ENCODE measurements at places on chromosomes 2 and 18. TPM values are rescaled to one million over a fixed set of nuclear protein-coding genes. Genes with fewer than 3 reads are reported as not detected.

DNA sequence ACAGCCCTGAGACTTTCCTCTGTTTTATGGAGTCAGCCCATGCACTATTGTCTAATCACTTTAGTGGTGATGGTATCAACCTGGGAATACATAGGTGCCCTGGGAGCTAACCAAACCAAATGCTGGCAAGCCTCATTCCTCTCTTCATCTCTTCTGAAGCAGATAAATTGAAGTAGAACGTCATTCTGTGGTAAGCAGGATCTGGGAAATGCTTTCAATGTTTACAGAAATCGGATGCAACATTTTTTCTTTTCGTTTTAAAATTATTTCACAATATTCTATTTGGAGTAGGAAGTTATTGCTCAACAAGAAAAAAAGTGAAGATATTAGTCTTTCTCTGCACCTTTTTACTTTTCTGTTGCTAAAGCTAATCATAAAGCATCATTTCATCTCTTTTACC, 114.2 kb downstream of the RBMS1 start:
- no peak for DNase-seq

DNA sequence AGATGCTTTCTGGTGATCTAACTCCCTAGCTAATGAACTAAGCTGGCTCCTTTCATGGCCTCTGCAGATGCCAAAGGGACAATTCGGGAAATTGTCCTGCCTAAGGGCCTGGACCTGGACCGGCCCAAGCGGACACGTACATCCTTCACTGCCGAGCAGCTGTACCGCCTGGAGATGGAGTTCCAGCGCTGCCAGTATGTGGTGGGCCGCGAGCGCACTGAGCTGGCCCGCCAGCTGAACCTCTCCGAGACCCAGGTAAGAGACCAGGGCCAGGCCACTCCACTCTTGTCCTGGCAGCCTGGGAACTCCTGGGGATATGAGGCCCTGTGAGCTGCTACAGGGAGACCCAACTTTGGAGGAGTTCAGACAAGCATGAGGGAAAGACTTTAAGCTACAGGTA, 14.7 kb upstream of the ATP6V1B1 start:
- DNase-seq, result no peak

GRCh38 chr2:10865841-10866240, 45.9 kb upstream of the KCNF1 start:
- no peak for DNase-seq

DNA sequence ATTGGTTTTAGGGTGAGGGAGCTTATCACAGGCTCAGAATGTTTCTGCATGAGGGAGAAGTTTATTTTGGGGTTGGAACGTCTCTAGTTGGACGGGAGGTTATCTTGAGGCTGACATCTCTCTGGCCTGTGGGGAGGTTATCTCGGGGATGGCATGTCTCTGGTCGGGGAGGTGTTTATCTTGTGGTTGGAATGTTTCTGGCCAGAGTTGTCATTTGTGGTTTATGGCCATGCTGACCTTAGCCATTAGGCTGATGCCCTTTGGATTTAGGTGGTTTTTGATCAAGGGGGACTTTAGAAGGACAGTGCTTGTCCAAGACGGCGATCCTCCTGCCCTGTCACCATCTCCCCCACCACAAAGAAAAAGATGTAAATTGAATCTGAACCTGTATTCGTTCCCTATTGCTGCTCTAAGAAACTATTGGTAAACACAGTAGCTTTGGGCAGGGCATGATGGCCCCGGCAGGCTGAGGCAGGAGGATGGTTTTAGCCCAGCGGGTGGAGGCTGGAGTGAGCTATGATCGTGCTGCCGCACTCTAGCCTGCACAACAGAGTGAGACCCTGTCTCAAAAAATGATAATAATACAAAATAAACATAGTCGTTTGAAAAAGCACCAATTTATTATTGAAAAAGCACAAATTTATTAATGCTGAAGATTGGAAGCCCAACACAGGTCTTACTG, 17.8 kb upstream of the MPPE1 start:
- DNase-seq, result no peak

- no peak for DNase-seq
Measured at GRCh38 chr2:176490061-176490861, 221.0 kb downstream of the MTX2 start.

DNA sequence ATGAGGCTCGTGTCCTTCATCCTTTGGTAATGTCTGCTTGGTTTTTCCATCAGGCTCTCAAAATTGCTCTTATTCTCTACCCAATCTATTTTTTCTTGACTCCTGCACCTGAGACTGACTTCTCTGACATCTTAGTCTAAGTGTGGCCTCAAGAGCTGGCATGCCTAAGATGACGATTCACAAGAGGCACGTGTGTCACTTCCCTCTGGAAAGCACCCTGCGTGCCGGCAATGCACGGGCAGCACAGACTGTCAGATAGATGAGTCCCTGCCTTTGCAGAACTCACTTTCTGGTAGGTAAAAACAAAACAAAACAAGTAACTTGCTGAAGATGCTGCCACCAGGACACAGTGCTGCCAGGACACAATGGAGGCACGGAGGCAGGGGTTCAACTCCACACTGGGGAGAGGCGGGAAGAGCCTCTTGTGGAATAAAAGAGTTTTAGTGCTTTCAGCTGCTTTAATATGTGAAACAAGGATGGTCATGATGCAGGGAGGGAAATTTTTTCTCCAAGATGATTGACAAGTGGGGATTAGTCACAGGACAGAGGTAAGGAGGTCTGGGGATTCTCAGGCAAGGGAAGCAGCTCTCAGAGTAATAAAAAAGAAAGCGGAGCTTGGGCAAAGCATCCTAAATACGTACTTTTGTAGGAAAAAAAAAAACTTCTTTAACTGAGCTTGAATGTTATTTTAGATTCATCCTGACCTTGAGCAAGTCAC, 27.3 kb downstream of the CYB5A start:
- no peak for DNase-seq

DNA sequence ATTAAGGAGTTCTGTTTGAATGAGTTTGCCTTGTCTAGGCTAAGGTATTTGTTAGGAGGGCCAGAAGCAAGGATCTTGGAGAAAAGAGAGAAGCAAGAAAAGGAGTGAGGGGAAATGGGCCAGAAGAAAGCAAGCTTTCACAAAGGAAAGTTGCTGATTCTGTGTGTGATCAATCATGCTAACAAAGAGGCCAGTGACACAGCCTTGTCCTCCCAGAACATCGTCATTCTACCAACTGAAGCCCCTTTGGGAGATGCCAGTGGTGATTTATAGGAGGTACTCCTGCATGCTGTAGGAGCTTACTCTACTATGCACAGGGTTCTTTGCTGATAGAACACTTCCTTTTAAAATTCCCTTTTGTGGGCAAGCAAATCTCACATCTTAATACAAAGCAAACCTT, 449.2 kb upstream of the SPRED2 start:
- no peak for DNase-seq

DNA sequence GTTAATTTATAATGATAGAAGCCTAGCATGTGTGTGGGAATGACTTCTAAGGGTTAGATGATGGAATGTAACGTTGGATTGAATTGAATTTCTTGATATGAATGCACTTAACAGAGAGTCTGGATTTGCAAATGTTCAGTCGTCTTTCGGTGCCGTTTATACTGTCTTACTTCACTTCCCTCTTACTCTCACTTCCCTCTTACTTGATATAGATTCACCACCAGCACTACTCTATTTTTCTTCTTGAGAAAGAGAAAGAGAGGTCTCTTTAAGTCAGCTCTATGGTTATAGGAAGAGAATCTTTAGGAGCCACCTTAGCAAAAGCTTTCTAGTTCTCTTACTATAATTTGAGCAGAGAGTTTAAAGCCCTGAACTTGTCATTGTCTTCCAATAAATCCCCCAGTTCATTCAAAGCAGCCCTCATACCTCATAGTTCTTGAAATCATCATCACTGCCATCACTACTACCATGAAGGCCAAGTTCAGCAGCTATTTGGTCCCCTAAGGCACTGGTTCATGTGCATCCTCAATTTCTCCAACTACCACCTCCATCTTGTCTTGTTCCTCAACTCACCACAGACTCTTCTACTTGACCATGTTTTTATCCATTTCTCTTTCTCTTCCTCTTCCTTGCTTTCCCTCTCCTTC, 501.7 kb upstream of the TCF4 start:
- no peak for DNase-seq

- no peak for DNase-seq
Measured at GRCh38 chr2:98915751-98916358, 20.2 kb downstream of the CRACDL start.

GRCh38 chr2:194104687-194105086, 1552.3 kb upstream of the SLC39A10 start:
- no peak for DNase-seq

DNA sequence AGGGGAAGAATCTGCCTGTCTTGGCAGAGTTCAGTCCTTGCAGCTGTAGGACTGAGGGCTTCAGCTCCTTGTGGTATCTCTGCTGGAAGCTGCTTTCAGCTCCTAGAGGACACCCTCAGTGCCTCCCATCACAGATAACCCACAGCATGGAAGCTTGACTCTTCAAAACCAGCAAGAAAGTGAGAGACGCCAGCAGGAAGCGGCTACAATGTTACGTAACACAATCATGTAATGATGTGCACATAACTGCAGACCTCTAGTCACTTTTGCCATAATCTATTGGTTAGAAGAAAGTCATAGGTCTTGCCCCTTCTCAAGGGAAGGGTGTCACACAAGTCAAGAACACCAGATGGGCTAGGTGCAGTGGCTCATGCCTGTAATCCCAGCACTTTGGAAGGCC, 69.1 kb upstream of the AFF3 start:
- DNase-seq, result no peak

GRCh38 chr2:6421888-6422287, 443.8 kb downstream of the CMPK2 start:
- DNase-seq, result no peak

DNA sequence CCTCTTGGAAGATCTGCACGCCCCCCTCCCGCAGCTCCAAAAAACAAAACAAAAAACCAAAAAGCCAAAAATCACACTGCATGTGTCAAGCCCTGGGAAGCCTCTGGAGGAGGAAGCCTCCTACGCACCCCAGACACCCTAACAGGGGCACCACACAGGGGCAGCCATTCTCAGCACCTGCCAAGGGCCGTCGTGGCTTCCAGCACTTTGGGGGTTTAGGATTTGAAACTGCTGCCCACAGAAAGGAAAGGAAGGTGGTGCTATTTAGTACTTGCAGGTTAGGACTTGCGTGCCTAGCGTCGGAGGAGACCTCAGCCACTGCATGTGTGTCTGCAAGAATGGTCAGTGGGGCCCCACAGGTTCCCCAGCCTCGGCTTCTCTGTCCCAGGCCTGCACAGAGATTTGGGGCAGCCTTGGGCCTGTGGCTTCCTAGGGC, 419 bp upstream of the GPR55 start:
- DNase-seq, result peak; percentile 72

The METAP1D gene
- 5.2 TPM for total RNA-seq

The SATB2 gene
- 0.28 TPM for total RNA-seq

The STAT4 gene
- total RNA-seq, result 80.6 TPM

The RTN4 gene
- 86.5 TPM for total RNA-seq

The CHST10 gene
- 14.7 TPM for total RNA-seq
